DMS153 (cell line): ENCODE measurements at places on chromosomes 5 and 9.

GRCh38 chr9:16485160-16485559 is 385.3 kb downstream of the BNC2 start:
- no peak for DNase-seq

DNA sequence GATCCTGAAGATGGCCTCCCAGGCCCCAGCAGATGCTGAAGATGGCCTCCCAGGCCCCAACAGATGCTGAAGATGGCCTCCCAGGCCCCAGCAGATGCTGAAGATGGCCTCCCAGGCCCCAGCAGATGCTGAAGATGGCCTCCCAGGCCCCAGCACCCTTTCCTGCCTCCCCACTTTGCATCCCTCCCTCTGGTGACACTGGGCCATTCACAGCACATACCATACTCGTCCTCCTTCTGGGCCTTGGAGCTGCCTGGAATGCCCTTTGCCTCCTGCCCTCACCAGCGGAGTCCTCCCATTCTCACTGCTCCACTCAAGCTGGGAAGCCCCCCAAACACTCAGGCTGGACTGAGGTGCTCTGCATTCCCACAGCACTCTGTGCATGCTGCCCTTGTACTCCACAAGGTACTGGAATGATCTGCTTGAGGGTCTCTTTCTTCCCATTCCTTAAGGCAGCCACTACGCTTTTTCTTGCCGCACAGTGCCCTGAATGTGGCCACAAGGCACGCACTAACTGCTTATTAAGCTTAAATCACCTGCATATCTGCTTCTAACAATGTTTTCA is 550.0 kb downstream of the BNC2 start:
- no peak for DNase-seq

DNA sequence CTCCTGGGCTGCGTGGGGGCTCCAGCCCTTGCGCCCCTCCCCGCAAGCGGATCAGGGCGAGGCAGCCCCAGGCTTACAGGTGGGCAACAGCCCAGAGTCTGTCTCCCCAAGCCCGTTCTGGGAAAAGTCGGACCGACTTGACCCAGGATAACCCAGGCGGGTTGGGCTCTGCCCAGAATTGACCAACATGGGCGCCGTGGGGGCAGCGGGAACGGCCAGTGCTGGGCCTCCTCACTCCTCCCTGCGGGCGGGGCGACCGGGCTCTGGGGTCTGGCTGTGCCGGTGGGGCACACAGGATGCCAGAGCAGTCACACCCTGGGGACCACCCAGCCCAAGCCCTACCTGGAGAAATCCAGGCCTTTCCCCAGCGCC is 15.3 kb upstream of the SYNPO start:
- no peak for DNase-seq

DNA sequence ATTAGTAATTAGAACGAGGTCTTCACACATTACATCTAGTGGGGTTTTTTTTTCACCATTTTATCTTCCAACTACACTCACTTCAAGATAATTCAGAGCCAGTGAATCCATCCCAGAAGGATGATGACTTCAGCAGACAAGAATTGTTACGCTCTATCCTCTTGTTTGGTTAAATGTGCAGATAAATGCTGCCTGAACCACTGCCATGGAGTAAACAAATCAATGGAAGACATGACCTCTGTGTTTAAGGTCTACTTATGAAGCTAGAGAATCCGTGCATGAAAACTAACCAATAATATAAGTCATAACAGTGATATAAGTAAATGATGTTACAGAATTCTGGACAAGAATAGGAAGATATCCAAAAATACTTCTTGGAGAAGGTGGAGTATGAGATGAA is 602.6 kb downstream of the TLR4 start:
- no peak for DNase-seq

GRCh38 chr5:148740966-148741742 is 85.3 kb upstream of the ADRB2 start:
- peak; percentile 3 for DNase-seq

DNA sequence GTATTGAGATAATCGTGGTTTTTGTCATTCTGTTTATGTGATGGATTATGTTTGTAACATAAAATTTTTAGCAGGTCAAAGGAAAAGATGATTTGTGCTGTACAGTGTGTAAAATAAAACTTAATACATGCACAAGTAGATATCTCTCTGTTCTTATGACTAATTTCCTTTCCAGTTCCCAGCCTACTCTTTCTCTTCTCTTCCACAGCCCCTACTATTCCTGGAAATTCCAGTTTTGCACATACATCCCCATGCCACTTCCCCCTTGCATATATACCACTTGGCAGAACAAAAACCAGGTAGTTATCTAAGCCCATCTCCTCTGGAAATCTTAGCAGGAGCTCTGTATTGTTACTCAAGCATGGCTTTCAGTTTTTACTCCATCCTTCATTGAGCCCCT is 20.2 kb downstream of the TEK start:
- no peak for DNase-seq

DNA sequence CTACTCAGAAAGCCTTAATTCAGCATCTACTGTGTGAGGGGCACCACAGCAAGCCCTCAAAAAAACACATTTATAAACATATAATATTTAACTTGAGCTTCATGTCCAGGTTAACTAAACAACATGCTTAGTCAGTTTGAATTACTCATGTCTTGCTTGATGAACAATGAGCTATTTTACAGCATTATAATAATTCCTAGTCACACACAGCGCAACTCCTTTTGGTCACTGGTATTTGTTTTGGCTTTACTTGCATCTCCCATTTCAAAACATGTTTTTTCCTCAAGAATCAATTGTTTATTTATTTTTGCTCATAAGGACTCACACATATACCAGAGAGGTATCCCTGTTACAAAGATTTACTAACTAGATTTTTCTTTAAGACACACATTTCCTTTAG is 616.7 kb upstream of the DAB2 start:
- DNase-seq: no peak

- no peak for DNase-seq
Observed at GRCh38 chr5:110909415-110909814, 162.1 kb upstream of the TSLP start.

- DNase-seq: no peak
Observed at GRCh38 chr5:140055152-140055551, 12.1 kb upstream of the NRG2 start.

GRCh38 chr9:106921341-106921899 is 58.5 kb downstream of the ZNF462 start:
- DNase-seq: peak; percentile 82

- no peak for DNase-seq
Observed at GRCh38 chr5:12022444-12022843, 118.2 kb upstream of the CTNND2 start.

- no peak for DNase-seq
Observed at GRCh38 chr5:179930788-179931473, 23.2 kb upstream of the TBC1D9B start.

- DNase-seq: no peak
Observed at GRCh38 chr9:134187891-134188385, 23.6 kb upstream of the RNU6ATAC start.

GRCh38 chr5:8700222-8700621 is 831.3 kb downstream of the MTRR start:
- no peak for DNase-seq

DNA sequence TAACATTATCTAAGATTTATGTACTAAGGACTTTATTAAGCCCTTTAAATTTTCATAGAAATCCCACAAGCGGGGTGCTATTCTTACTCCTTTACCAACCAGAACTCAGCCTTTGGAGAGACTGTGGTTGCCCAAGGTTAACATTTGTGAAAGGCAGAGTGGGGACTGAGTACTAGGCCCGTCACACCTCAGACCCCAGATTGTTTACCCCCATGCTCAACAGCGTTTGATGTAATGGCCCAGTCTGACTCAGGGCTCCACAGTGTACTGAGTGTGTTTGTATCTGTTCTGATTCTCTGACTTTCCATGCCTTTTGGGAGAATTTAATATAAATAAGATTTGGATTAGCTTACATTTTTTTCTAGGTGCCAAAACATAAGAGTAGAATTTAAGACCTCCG is 110.0 kb downstream of the GAS1 start:
- DNase-seq: no peak

GRCh38 chr9:91395106-91395552 is 28.5 kb downstream of the NFIL3 start:
- no peak for DNase-seq

GRCh38 chr5:99088309-99088708 is 159.5 kb upstream of the CHD1 start:
- DNase-seq: no peak

- no peak for DNase-seq
Observed at GRCh38 chr9:134474055-134474370, 147.8 kb downstream of the RXRA start.

GRCh38 chr5:157219491-157220271 is 39.0 kb downstream of the ITK start:
- DNase-seq: no peak

DNA sequence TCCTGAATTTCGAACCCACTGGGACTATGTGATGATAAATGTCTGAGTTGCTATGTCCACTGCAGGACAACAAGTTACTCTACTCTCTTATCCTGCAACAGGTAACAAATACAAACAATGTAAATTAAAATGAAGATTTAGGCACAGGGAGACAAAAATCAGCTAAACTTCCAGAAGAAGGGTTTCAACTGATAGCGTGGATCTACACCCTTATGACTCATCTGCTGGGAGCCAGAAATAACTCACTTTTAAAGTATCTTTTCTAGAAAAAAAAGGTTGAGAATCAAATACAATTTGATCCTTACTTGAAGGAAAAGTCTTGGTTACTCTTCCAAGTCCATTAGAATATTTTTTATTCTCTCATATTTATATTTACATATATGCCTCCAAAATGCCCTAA is 21.4 kb downstream of the PJA2 start:
- no peak for DNase-seq

DNA sequence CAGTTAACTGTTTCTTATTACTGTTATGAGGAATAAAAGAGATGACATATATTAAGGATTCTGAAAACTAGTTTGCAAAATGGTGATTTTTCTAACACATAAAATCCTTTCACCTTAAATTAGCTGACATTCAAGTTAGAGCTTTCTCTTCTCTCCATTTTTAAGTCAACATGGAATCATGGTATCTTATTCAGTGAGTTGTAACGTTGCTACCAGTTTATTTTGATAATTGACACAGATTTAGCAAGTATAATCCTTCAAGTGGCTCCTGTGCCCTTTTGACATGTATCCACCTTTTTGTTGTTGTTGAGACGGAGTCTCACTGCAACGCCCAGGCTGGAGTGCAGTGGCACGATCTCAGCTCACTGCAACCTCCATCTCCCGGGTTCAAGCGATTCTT is 58.5 kb downstream of the CSNK1A1 start:
- DNase-seq: no peak

GRCh38 chr5:173331287-173331686 is 3.1 kb upstream of the STC2 start:
- DNase-seq: no peak

- no peak for DNase-seq
Observed at GRCh38 chr9:114823441-114823840, 17.6 kb upstream of the TNFSF15 start.

GRCh38 chr9:130143958-130144366 is 28.2 kb upstream of the NCS1 start:
- no peak for DNase-seq

DNA sequence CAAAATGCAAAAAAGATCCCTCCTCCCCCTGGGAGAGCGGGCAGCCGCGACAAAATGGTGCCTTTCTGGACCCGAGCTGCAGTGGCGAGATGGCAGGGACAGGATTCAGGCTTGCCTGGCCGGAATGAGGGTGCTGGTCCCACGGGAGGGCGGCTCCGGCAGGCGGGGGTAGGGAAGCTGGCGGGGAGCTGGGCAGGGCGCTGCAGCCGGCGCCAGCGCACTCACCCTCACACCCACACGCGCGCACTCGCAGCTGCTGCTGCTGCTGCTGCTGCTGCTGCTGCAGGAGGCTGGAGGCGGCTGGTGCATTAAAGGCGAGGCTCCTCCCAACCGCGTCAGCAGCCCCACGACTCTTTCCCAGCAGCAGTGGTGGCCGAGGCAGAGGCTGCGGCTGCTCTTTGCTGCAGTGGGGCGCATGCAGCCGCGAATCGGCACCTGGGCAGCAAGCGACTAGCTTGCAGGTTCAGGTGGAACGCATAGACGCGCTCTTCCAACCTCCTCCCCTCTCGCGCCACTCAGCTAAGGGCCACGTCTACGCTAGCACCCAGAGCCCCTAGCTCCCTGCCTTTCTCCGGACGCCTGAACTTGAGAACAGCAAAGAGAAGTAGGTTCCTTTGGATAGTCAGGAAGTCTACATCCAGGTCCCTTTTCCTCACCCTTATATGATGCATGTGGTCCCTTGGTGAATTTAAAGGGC is at the start of gene PPP2R2B:
TSS of gene PPP2R2B (minus strand) at position 282 of the 697 bp plus-strand sequence.
- peak; percentile 1 for DNase-seq

- no peak for DNase-seq
Observed at GRCh38 chr5:60883229-60883628, 39.2 kb upstream of the ELOVL7 start.

GRCh38 chr9:134369416-134370212 is 43.4 kb downstream of the RXRA start:
- no peak for DNase-seq

DNA sequence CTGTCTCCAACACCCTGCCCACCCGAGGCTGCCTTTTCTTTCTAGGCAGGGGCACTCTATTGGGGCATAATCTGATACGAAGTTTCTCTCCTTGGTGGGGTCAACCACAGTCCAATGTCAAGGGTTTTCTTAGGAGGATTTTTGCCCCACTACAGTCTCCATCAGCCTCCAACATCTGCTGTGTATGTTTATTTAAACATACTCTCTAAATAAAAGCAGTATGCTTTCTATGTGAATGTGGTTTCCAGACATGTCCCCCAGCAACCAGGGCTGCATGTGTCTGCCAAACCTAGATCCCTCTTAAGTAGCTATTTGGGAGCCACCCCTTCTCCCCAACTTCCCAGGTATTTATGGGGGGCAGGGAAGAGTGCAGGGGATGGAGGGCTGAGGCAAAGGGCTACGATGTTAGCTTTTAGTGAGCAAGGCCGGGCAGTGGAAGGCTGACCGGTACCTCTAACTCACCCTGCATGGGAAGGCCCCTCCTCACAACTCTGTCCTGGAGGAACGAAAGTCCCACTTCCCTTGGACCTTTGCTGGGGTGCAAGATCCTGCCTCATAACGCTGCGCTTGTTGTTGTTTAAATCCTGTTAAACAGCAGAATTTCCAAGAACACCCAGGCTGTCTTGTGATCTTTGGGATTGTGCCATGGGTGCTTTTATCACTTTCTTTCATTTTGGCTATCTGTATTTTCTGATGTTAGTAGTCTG is 75.4 kb downstream of the NREP start:
- no peak for DNase-seq

- no peak for DNase-seq
Observed at GRCh38 chr9:84756171-84756570, 86.6 kb downstream of the NTRK2 start.

DNA sequence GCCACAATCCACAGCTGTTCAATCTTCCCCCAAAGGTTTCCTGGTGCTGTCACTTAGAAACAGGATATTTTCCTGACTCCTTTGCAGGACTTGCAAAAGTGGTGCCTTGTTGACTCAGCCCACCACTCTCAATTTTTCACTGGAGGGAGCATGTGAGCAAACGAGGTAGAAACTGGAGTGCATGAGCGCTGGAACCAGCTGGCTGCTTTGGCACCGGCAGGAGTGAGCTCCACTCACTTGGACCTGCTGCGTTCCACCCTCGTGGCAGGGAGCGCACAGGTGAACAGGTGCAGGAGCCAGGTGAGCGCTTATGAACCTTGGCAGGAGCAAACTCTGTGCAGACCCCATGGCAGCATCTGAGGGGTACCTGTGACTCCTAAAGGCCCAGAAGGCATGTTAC is 364.1 kb upstream of the RORB start:
- no peak for DNase-seq
